ENCODE measurements at places on chromosomes 5 and 9.

- no peak for DNase-seq
These were observed 5.9 kb downstream of the FKBP15 start for GRCh38 chr9:113215132-113215531.

DNA sequence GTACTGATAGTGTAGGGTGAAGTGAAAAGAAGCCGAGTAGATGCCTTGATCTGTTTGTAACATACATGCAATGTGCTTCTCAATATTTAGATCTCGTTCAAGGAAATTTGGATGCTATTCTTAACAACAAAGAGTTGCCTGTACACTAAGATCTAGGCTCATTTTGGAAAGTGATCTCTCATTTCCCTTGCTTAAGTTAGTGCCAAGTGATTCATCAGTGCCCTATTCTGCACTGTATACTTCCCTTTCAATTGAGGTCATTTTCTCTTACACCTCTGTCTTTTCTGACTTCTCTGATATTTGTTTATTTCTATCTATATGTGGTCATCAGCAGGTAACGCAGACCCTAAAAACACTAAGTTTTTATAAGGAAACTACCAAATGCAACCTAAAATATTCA, 528.6 kb upstream of the PTPRD start:
- no peak for DNase-seq

DNA sequence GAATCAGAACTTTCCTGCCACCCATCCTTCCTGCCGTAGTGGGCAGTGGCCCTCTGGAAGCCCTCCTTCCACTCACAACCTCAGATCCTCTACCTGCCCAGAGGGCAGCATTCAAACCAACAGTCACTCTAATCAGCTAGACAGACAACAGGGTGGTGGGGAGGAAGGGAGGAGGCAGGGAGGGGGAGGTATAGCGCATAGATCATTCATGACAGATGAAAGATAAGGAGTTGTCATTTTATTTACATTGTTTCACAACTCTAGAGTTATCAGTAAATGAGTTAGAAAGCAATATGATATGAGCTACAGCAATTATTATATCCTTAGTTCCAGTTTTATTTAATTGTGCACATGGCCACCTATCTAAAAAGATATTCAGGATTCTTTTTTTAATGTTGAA, 852 bp downstream of the IL9 start:
- DNase-seq = no peak

GRCh38 chr5:157449011-157449723, 10.8 kb upstream of the NIPAL4 start:
- no peak for DNase-seq

- DNase-seq = no peak
These were observed 175.2 kb upstream of the NREP start for GRCh38 chr5:111932199-111932598.

DNA sequence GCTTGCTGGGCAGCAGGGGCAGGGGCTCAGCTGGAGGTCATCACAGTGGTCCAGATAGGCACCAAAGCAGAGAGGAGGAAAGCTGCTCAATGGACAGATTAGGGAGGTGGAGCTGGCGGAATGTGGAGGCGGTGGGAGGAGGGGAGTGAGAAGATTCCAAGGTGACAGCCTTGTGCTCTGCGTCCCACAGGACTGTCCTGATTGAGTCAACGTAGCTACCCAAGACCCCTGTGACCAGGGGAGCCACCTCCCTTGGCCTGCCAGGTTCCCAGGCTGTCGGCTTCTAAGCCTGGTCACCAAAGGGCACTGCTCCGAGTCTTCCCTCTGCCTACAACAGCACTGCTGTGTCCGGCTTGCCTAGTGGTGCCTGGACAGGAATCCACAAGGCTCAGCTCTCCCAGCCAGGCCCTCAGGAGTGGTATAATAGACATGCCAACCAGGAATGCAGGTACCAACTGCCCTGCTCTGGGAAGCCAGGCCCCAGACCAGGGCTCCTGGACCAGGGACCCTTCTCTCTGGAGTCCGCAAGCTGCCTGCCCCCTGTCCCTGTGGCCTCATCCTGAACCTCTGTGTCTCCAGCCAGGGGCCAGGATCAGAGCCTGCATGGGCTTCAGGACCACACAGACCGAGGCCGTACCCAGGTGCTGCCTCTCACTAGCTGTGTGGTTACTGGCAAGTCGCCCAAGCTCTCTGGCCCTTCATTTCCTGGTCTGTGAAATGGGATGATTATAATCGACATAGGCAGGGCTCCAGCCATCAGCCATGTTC, 67.9 kb downstream of the STK10 start:
- no peak for DNase-seq

DNA sequence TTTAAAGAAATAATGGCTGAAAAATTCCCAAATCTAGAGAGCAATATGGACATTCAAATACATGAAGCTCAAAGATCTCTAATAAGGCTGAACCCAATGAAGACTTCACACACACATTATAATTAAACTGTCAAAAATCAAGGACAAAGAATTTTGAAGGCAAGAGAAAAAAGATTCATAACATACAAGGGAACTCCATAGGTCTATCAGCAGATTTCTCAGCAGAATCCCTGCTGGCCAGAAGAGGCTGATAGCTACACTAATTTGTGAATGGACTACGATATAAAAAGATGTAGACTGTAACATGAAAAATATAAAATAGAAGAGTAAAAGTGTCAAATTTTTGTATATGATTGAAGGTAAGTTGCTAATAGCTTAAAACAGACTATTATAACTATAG, 251.9 kb downstream of the ADAMTS6 start:
- DNase-seq = no peak

GRCh38 chr9:81789721-81790120, 100.4 kb upstream of the TLE1 start:
- no peak for DNase-seq
